Regular cardiac myocyte (primary cell): ENCODE measurements at places on chromosomes 2 and 18. TPM values are rescaled to one million over a fixed set of nuclear protein-coding genes. Genes with fewer than 3 reads are reported as not detected.

The CFAP221 gene
- under 0.01 TPM in 2 replicates for total RNA-seq

The STAT4 gene
- total RNA-seq = 1.7 and 11.6 TPM in 2 replicates

The KIF3C gene
- 7.9 and 11.5 TPM in 2 replicates for total RNA-seq

The CIB4 gene
- total RNA-seq = not detected in 2 replicates

The GKN1 gene
- total RNA-seq = not detected in 2 replicates

The HOXD3 gene
- 0.28 TPM in 1 of 2 replicates, not detected in the other for total RNA-seq

The MAPK4 gene
- not detected in 2 replicates for total RNA-seq

The IL1RL1 gene
- total RNA-seq = 1.1 and 2.3 TPM in 2 replicates

The MC5R gene
- under 0.01 TPM in 1 of 2 replicates, not detected in the other for total RNA-seq

The RTP5 gene
- not detected in 2 replicates for total RNA-seq

The NXPH2 gene
- total RNA-seq = 0.28 TPM in 1 of 2 replicates, not detected in the other

The FSHR gene
- total RNA-seq = not detected in 2 replicates

The UGT1A4 gene
- 0.28 TPM in 1 of 2 replicates, not detected in the other for total RNA-seq

The TAF4B gene
- 2.3 and 5.6 TPM in 2 replicates for total RNA-seq

The SPHKAP gene
- total RNA-seq = not detected in 2 replicates

The ACVR1C gene
- total RNA-seq = 0.58 and 0.85 TPM in 2 replicates

The LIMS1 gene
- 97.5 and 184 TPM in 2 replicates for total RNA-seq

The CDCA7 gene
- total RNA-seq = 0.85 and 14.4 TPM in 2 replicates

The DNER gene
- under 0.01 and 3.4 TPM in 2 replicates for total RNA-seq

The CHRND gene
- total RNA-seq = not detected in 2 replicates

The CRYGD gene
- not detected in 2 replicates for total RNA-seq

The LBX2 gene
- 2.1 and 2.8 TPM in 2 replicates for total RNA-seq

The PRKAG3 gene
- total RNA-seq = under 0.01 TPM in 1 of 2 replicates, not detected in the other

The ELOA2 gene
- total RNA-seq = not detected in 2 replicates

The BOLL gene
- total RNA-seq = not detected in 2 replicates

The SKOR2 gene
- total RNA-seq = not detected in 2 replicates

The LONRF2 gene
- under 0.01 and 0.19 TPM in 2 replicates for total RNA-seq

The ADCY3 gene
- 32.0 and 49.0 TPM in 2 replicates for total RNA-seq

The RBBP8 gene
- 26.8 and 48.9 TPM in 2 replicates for total RNA-seq

The IWS1 gene
- 42.0 and 47.7 TPM in 2 replicates for total RNA-seq
